Pancreas (tissue), 10 donors: ENCODE measurements at places on chromosomes 1 and 21.

- DNase-seq: no peak
Measured at GRCh38 chr1:205210756-205211168, 740 bp downstream of the DSTYK start.

GRCh38 chr1:230922620-230923019 lies 54.3 kb upstream of the C1orf198 start:
- DNase-seq: no peak

DNA sequence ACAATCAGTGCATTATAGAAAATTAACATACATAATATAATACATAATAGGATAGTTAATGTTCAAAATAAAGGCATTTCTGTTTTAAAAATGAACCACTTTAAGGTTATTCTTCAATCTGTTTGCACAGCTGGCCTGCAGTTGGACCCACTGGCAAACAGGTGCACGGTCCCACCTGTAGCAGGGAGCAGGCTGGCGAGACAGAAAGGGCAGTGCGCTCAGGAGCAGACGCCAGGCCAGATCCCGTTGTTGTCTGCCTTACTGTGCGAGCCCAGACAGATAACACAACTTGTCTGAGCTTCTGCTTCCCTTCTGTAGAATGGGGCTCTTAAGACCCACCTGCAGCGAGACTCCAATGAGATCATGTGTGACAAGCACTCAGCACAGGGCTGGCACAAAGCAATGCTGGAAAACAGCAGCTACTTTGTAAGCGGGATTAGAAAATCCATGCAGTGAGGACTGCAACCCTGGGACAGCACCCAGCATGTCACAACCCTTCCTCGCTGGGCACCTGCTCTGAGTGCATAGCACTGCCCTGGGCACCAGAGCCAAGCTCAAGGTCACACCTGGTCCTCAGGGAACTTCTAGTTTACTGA lies 33.5 kb downstream of the VPS26C start:
- no peak for DNase-seq

- no peak for DNase-seq
Measured at GRCh38 chr1:23930270-23930669, 17.1 kb upstream of the CNR2 start.

- DNase-seq: no peak
Measured at GRCh38 chr1:210272666-210273065, 40.1 kb downstream of the SERTAD4 start.

DNA sequence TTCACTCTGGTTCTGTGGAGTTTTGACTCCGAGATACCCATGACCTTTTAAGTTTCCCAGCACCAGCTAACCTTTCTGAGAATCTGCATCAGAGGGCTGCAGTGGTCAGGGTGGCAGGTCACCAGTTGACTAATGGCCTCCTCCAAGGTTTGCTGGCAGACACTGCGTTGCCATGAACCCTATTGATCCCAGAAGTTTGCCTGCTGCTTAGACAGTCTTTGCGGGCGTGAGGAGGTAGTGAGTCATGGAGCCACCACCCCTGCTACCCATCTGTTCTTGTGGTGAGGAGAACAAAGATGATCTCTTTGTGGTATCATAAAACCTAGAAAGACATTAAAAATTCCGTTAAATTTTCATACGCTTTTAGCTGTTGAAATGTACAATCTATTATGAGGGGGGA lies 180.4 kb downstream of the FGGY start:
- no peak for DNase-seq

- peak; percentile 76 for DNase-seq
Measured at GRCh38 chr1:150973836-150974579, 627 bp downstream of the CERS2 start.

DNA sequence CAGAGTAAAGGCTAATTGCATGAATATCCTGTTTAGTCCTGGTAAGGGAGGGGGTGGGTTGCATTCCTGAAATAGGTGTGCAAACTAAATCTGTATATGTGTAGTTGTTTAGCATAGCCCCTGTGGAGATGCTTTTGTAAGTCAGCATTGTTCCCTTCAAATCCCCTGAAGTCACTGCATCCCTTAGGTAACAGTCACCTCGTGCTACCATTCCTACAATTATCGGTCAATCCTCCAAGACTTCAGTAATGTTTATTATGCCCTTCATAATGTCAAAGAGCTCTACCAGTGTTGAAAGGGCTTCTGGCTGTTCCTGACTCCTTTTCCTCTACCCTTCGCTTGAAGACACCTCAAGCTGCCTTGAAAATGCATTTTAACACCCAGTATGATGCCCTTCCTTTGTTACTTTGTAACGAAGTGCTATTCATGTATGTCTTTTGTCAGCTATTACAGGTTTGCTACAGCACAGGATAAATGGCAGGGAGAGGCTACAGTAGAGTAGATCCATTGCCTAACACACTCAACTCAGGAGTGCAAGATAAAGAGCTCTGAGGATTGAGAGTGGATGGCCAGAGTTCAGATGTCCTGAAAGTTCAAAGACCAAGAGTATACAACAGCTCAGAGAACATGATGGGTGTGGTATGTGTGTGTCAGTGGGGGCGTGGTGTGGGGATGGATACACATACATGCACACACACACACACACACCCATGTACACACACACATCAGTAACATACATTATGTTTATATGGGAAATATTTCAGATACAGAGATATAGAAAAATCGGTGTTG lies 27.4 kb upstream of the FOXD3 start:
- DNase-seq: no peak

DNA sequence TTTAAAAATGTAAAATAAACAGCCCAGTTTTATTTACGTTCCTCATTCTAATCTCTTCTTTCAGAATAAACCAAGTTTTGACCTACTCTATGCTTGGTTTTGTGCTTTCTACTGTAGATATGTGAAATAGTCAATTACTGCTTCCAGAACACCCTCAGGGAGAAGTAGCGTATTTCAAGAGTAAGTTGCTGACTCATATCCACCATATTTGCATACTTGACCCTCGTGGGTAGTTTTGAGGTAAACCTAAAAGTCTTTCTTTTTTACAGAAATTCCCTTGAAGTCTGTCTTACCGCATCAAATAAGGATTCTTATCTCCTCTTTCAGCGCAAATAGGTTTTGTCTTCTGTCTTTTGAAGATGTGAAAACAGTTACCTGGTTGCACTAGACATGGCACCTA lies 1.4 kb upstream of the OR2L3 start:
- no peak for DNase-seq

DNA sequence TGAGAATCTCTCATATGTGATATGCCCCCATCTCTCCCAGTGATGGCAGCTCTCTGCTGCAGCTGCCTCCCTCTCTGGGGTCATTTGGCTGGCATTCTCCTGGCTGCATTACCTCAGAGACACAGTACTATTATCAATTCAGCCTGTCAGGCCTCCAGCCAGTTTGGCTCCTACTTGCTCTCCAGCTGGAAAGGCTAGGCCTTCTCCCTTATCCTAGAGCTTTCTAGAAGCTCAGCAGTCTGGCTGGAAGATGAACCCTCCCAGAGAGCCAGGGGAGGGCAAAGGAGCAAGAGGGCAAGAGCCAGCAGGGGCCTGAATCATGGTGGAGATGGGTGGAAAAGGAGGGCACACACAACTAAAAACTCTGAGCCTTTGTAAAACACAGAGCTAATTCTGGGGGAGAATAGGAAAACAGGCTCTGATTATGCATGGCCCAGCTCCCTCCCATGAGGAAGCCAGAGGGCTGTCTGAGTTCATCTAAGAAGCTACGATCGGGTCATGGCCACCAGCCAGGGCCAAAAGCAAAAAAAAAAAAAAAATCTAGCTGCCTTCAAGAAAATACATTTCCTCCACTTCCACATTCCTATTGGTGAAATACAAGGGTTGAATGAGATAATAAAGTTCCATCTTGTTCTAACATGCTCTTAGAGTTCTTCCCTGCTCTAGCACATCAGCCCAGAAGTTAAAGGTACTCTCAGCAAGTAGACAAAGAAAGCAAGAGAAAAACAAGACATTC lies 8.8 kb downstream of the LAMB3 start:
- DNase-seq: peak; percentile 40

- DNase-seq: no peak
Measured at GRCh38 chr1:201706109-201706508, 122.8 kb upstream of the IPO9 start.

GRCh38 chr1:221470000-221470698 lies 271.7 kb downstream of the DUSP10 start:
- no peak for DNase-seq

DNA sequence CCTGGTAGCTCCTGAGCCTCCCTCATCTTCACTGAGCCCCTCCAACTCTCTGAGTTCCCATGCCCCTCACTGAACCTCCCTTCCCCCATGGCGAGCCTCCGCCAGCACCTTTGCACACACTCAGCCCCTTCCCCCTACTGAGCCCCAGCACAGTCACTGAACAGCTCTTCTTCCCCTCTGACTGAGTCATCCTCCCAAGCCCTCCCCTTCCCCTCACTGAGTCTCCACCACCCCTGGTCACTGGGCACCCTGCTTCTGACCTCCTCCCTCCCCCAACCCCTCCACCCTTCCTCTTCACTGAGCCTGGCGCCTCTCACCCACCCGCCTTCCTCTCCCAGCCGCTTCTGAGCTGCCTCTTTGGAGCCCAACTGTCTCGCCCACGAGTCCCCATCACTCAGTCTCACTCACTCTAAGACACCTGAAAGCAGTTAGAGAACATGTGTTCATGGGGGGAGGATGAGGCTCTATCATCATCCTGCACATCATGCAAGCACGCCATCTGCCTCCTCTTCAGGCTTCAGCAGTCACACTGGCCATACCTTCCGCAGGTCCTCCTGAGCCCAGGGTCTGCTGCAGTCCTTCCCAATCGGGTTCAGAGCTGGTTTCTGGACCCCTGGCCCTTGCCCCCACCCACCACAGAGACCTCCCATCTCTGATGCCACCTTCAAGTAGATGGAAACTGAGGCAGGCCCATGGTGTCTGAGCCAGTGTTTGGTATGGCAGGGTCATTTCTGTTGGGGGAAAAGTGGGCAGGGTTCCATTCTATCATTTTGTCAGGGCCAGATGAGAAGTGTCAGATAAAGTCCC lies 2.0 kb upstream of the TRNP1 start:
- no peak for DNase-seq

GRCh38 chr1:230807029-230807428 lies 59.8 kb downstream of the CAPN9 start:
- DNase-seq: no peak

DNA sequence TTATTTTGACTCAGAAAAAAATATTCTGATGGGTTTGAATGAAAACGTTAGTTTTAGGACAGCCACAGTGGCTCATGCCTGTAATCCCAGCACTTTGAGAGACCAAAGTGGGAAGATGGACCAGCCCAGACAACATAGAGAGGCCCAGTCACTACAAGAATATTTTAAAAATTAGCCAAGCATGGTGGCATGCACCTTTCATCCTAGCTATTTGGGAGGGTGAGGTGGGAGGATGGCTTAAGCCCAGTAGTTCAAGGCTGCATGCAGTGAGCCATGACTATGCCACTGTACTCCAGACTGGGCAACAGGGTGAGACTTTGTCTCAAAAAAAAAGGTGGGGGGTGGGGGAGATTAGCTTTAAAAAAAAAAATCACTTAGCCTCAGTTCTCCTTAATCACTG lies 127.5 kb downstream of the LBR start:
- DNase-seq: no peak

- no peak for DNase-seq
Measured at GRCh38 chr1:90715309-90715708, 1.8 kb downstream of the BARHL2 start.

DNA sequence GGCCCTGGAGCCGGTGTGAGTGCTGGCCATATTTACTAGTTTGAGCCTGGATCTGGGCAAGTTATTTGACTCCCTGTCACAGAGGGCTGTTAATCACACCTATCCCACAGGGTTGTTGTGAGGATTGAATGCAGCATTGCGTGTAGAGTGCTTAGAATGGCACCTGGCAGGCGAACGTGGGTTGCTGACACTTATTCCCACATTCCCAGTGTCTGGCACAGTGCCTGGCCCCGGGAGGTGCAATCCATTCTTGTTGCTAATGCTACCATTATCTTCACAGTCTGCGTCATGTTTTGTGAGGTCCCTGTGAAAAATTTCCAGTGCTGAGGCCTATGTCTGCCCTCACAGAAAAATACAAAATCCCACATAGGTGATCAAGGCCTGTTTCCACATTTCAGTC lies 66.1 kb downstream of the CD2 start:
- peak; percentile 94 for DNase-seq

- DNase-seq: no peak
Measured at GRCh38 chr1:225642177-225642576, 10.7 kb downstream of the ENAH start.

DNA sequence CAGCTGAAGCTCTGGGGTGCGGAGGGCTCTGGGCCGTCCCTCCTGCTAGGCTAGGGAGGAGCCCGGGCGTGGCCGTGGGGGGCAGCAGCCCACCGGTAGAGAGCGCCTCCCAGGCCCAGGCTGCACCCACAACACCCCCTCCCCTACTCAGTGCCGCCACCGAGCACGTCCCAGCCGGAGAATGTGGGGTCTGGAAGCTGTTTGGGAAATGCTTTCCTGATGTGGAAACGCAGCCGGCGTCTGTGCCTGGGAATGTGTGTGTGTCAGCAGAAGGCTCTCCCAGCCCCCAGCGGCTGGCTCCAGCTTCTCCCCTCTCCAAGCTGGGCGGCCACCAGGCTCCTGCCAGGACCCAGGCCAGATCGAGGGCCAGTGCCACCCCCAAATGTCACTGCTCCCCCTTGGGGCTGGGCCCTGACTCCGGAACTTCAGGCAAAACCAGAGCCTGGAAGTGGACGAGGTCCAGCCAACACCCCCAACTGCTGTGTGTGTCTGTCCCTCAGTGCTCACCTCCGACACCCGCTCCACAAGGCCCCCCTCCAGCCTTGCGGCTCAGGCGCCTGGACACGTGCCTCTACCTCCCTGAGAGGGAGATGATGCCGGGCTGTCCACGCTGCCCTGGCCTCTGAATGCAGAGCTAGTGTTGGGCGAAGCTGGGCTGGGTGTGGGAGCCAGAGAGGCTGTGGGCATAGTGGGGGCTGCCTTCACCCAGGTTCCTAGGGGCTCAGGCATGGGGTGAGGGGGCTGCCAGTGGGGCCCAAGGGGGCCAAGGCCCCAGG lies 74.7 kb downstream of the MEGF6 start:
- DNase-seq: no peak

DNA sequence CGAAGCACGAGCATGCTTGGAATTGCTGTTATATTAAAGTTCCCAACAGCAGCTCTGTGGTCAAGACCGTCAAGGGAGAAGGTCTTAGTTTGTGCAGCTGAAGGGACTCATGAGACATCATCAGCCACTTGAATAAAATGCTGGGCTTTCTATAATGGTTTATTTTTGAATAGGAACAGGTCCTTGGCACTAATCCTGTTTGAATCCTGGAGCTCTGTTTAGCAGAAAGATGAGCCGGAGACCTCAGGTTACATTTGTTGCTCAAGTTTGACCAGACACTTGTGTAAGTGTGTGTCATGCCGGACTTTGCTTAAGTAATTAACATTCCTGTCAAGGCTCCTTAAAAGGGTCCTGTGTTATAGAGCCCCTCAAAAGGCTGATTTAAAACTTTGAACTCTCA lies 186.5 kb downstream of the ROR1 start:
- DNase-seq: no peak

- no peak for DNase-seq
Measured at GRCh38 chr1:175935566-175936115, 192.2 kb upstream of the TNR start.

- peak; percentile 1 for DNase-seq
Measured at GRCh38 chr1:36533897-36534296, 51.2 kb upstream of the CSF3R start.

- DNase-seq: no peak
Measured at GRCh38 chr1:192577145-192578140, 1.9 kb downstream of the RGS1 start.
